ENCODE measurements at places on chromosomes 1 and 21. TPM values are rescaled to one million over a fixed set of nuclear protein-coding genes. Genes with fewer than 3 reads are reported as not detected.

- no peak for ATAC-seq
Observed at GRCh38 chr21:42427809-42428419, 24.2 kb downstream of the UBASH3A start.

DNA sequence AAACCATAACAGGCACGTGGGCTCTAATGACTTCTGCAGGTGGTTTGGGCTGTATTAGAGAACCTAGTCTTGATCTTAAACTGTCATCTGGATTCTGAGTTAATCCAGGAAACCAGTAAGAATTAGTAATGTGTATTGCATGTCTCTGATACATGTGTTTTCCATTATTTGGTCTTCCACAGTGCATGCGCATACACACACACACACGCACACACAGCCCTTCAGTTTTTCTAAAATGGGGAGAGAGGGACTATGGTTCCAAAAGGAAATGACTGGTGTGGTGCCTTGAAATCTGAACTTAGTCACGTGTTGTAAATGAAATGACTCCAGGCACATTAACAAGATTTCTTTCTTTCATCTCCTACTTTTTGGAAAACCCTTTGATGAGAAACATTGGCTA, 67.6 kb downstream of the OLFML2B start:
- ATAC-seq, result no peak

CAMK1G gene
- total RNA-seq, result not detected

DNA sequence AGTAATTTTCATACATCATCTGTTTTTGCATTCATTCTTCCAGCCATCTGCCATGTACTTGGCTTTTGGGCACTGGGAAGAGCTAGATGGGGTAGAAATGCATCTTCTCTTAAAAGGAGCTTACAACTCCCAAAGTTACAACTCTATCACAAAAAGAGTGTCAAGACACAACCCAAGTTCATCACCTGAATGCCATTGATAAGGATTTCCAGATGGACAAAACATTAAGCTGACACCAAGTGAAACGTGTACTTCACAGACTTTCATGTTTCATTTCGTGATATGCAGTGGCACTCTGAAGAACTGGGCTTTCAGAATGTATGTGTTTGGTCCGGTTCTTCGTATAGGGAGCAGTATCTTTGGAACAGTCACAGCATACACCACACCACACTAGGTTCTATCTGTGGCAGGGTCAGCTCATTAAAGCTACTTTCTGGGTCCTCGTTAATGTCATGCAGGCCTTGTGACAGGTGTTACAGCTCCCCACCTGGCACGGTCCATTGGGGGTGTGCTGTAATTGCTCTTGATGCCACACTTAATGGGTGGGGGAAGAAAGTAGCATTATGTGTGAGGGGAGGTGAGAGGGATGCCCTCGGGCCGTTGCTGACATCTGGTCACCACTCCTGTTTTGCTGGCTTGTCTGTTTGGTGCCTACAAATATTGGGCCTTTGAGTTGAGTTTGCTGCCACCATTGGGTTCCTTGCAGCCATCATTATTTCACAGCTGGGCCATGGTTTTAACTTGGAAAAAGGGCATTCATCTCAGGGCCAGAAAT, 164.9 kb downstream of the NFIA start:
- ATAC-seq, result peak; percentile 47

DNA sequence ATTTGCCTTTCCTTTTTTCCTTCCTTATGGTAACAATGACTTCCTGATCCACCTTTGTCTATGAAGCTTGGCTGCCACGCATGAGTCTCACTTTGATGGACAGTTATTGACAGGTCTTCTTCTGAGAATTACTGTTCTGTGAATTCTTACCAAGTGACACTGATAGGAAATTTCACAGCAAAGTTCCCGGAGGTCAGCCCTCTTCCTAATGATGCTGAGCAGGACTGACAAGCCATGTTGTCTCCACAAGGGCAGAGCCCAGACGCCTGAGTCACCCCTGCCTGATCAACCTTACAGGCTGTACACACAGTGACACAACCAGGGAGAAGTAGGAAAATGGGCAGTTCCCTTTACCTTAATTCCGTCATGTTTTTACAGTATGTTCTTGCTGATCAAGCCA, 44.2 kb downstream of the ZC3H11B start:
- no peak for ATAC-seq

C1orf87 gene
- total RNA-seq, result not detected

DNA sequence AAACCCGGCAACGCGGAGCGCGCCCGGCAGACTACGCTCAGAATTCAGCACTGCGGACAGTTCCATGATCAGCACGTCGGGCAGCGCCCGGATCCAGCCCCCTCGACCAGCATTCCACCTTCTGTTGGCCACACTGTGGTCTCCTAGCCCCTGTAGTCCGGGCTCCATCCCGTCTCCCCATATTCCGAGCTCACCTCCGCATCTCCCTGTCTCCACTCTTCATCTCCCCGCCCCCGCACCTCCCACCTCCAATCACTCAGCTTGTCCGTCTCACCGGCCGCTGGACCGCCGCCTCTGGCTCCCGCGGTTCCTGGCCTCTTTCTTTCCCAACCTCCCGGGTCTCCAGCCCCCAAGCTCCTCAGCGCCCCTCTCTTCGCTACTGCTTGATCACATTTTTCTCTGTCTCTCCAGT, 500 bp downstream of the EPHA10 start:
- ATAC-seq, result no peak

DNA sequence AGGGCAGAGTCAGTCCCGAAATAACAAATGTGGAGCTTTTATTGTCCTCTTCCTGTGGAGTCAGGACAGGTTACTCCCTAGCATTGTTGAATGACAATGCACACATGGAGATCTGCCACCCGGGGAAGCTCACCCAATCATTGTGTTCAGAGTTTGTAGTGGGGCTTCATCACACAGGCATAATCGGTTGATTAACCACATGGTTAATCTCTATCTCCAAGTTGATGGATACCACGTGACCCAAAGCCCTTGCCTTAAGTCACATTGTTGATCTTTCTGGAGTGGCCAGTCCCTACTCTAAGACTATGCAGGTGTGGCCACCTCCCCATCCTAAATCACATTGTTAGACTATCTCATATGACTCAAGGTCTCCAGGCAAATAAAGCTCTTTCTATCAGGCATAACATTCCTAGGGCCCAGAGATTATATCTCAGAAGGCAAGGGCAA, 2.6 kb upstream of the C1orf141 start:
- no peak for ATAC-seq

GRCh38 chr1:12448746-12449177, 169.2 kb downstream of the DHRS3 start:
- ATAC-seq, result peak; percentile 6

- no peak for ATAC-seq
Observed at GRCh38 chr1:200740571-200741208, 2.0 kb downstream of the CAMSAP2 start.

GRCh38 chr1:1033731-1034438, 14.0 kb downstream of the AGRN start:
- peak; percentile 25 for ATAC-seq

DNA sequence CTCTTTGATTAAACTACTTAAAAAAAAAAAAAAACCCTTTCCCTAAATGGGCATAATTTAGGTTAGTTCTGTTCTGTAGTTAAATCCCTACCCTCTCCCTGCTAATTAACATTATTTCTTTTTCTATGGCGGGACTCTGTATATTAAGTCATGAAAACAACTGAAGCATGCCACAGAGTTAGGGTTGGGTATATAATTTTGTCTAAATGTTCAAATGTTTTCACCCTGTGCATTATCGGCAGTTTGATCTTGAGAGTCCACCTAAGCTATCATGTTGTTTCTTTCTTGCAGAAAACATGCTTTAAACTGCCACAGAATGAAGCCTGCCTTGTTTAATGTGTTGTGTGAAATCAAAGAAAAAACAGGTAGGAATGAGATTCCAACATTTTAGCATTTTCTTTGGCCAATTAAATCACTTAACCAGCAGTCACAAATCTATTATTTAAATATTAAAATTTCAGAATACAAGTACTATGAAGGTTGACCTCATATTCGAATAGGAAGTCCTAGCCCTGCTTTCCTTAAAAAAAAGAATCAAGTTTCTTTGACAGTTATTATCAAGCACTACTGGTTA, 4.0 kb downstream of the PBX1 start:
- no peak for ATAC-seq

DNA sequence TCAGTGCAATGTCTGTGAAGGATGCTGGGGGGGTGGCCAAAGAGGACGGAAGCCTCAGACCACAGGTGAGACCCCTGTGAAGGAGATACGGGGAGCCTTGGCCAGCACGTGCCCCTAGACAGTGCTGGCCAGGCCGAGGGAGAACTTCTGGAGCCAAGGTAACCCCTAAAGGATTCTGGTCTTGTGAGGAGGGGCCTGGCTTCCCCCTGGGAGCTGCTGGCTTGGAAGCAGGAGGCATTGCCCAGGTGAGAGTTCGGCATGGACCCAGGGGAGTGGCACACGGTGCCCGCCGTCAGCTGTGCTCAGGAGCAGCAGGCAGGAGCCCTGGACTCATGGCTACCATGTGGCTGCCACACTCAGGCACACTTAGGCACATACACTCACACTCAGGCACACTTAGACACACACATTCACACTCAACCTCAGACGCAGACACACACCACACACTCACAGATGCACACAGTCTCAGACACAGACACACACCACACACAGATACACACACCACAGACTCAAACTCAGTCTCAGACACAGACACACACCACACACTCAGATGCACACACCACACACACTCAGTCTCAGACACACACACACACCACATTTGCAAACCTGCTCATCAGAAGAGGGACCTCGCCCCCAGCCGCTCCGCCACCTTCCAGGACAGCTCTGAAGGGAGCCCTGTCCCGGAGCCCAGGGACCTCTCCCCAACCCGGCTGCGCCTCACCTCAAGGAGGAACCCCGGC, 1.1 kb upstream of the COL6A2 start:
- ATAC-seq, result no peak

GRCh38 chr1:47830641-47831333, 166.4 kb downstream of the TRABD2B start:
- no peak for ATAC-seq

- ATAC-seq, result no peak
Observed at GRCh38 chr21:34537838-34538237, 25.8 kb upstream of the KCNE1 start.

GRCh38 chr1:110298991-110299390, 40.2 kb upstream of the RBM15 start:
- no peak for ATAC-seq

ZFP69B gene
- 2.8 TPM for total RNA-seq

OR2T35 gene
- not detected for total RNA-seq

DNA sequence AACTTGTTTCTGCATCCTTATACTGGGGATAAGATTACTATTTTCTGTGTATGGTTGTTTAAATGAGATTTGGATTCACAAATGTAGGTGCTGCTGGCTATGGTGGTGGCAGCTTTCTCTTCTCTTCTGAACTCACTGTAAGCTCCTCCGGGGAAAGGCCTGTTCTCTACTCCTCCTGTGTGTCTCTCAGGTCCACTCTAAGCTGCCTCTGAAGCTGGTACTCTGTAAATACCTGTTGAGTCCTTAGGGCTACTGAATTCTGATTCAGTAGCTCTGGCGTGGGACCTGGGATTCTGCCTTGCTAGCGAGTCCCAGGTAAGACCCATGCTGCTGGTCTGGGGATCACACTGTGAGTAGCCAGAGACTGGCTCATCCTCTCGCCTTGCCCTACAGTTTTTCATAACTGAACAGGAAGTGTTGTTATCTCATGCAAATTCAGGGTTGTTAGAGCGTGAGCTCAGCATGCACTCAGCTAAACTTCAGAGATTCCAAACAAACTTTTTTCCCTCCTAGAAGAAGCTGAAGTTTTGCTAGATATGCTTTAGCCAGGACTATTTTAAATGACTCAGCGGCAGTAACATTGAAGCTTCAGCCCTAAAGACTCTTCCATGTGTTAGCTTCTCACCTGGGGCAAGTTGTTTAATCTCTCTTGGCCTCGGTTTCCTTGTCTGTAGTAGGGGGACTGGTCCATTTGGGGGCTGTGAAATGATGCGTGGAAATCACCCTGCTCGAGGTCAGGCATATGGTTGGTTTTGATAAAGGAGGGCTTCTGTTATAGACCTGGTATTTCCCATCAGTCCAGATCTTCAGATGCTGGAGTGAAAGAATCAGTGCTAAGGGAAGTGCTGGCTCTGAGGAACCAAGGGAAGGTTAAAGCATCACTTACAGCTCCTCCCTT, 271.5 kb upstream of the TMEM51 start:
- ATAC-seq, result no peak

GRCh38 chr21:19501115-19501514, 1097.5 kb upstream of the TMPRSS15 start:
- ATAC-seq, result no peak

- no peak for ATAC-seq
Observed at GRCh38 chr1:209473025-209473424, 110.5 kb upstream of the CAMK1G start.

- no peak for ATAC-seq
Observed at GRCh38 chr1:94729267-94729666, 90.9 kb upstream of the SLC44A3 start.

GRCh38 chr1:18580691-18581419, 49.8 kb upstream of the PAX7 start:
- no peak for ATAC-seq

DNAJC6 gene
- 6.0 TPM for total RNA-seq

- ATAC-seq, result peak; percentile 63
Observed at GRCh38 chr1:61754545-61754944, 12.3 kb downstream of the PATJ start.

EPB41 gene
- 40.0 TPM for total RNA-seq

EDN2 gene
- total RNA-seq, result not detected

ATP1A2 gene
- total RNA-seq, result not detected

DNA sequence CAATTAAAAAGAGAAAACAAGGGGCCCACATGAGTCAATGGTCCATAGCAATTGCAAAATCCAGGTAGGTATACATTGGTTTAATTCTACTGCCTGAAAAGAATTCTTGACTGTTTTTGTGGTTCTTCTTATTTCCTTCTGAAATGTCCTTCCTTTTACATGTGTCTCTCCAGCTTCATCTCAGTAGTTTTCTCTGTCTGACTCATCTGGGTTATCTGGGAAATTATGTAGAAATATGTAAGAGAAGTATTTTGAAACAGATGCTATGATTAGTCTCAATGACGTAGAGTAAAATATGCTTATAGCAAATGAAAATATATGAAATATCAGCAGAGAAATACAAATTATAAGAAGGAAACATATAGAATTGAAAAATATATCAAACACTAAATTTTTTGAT, 953.2 kb downstream of the BRINP3 start:
- ATAC-seq, result no peak

DNA sequence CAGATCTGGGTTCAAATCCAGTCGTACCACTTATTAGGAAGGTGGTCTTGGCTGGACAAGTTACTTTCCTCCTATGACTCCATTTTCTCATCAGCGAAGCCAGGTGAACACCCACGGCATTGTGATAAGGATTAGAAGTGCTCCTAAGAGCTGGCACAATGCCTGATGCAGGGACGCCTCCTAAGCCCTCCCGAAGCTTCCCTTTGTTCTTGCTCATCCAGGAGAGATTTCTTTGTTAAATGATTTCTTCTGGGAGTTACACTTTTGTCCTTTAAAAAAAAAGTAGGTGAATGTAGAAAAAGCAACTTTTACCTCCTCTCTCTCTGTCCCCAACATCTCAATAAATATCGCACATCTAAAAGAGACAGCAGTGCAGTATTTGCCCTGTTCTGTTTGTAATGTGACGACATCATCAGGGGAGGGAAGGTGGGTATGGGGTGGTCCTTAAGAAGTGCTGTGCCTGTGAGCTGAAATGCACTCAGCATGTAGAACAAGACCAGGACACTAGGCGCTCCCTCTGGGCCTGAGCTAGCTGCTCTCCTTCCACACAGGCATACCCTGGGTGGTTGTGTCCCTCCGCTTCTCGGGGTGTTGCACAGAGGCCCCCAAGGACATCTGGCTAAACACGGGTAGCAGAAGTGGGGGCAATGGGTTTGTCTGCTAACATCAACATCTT, 43.9 kb downstream of the SUSD4 start:
- ATAC-seq, result no peak

GRCh38 chr21:25456672-25457071, 150.6 kb downstream of the MRPL39 start:
- ATAC-seq, result peak; percentile 77

GRCh38 chr1:175537571-175537970, 205.8 kb downstream of the TNR start:
- ATAC-seq, result no peak
